ENCODE measurements at places on chromosomes 2 and 18. TPM values are rescaled to one million over a fixed set of nuclear protein-coding genes. Genes with fewer than 3 reads are reported as not detected.

SPDYA gene
- total RNA-seq: 0.42 TPM

MZT2B gene
- 318 TPM for total RNA-seq

DNA sequence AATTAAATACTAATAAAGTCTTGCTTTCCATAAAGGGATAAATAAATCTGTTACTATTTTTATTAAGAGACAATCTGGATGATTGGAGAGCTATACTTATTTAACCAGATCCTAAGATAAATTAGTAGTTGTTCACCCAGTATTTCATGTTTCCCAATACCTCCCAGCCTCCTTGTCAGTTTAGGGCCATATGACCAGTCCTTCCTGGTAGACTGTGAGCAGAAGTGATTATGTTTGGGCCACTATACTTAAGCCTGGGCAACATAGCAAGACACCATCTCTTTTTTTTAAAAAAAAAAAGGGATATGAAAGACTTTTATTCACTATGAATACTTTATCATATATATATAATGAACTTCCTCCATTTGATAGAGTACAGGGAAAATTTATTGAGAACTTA, 48.8 kb upstream of the PPM1B start:
- DNase-seq: no peak

GRCh38 chr2:45554073-45554741, 56.9 kb downstream of the SRBD1 start:
- DNase-seq: no peak

DNA sequence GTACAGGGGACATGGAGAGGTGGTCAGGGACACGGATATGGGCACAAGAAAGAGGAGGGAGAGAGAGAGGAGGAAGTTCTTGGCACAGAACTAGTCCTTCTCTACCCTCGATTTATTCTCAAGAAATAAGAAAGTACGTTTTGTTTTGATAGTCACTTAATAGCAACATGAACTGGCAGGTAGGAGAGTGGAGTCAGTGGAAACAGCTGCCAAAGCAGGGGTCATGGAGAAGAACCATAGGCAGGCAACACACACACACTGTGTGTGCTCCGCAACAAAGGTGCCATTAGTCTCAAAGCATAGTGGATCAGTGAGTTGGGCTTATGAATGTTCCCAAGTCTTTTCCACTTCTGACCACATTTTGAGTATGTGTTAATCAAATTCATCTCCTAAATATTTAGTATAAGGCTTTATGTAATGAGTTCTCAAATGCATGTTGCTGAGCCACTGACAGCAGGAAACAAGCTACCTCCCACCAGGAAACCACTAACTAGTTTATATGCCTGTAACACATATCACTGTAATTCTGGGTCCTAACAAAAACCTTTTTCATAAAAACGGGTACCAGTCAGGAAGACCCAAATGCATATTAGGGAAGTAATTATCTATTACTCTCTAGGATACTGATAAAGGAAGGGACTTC, 41.1 kb downstream of the IWS1 start:
- DNase-seq: no peak

TLX2 gene
- 0.40 TPM for total RNA-seq

SLC1A4 gene
- 32.4 TPM for total RNA-seq

- DNase-seq: peak; percentile 62
These were observed 253.4 kb downstream of the ETAA1 start for GRCh38 chr2:67650291-67651133.

DNA sequence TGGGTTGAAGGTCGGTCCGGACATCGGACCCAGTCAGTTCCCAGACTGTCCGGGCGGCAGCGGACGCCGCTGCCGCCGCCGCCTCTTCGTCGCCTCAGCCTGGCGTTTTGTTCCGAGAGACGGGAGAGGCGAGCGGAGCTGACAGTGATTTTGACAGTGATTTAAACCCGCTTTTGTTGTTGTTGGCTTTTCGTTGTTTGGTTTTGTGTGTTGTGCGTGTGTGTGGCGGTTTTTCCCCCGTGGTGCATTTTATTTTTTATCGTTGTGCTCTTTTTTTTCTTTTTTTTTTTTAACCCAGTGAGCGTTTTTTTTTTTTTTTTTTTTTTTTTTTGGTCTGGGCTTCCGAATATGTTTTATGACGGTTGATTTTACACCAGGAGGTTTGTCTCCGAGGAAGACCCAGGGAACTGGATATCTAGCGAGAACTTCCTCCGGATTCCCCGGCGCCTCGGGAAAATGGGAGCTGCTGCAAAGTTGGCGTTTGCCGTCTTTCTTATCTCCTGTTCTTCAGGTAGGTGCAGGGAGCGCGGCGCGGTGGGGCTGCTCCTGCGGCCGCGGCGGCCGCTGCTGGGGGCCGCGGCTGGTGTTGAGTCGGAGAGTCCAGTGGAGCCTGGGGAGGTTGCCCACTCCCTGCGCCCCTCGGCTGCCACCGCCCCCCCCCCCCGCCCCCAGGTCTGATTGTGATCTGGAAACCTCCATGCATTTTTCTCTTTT, at the start of gene ACVR2A:
TSS of gene ACVR2A (plus strand) at position 333 of the 714 bp plus-strand sequence. CDS start at position 457, 124 bp downstream.
- DNase-seq: peak; percentile 57

LYPD6 gene
- 5.2 TPM for total RNA-seq

DNA sequence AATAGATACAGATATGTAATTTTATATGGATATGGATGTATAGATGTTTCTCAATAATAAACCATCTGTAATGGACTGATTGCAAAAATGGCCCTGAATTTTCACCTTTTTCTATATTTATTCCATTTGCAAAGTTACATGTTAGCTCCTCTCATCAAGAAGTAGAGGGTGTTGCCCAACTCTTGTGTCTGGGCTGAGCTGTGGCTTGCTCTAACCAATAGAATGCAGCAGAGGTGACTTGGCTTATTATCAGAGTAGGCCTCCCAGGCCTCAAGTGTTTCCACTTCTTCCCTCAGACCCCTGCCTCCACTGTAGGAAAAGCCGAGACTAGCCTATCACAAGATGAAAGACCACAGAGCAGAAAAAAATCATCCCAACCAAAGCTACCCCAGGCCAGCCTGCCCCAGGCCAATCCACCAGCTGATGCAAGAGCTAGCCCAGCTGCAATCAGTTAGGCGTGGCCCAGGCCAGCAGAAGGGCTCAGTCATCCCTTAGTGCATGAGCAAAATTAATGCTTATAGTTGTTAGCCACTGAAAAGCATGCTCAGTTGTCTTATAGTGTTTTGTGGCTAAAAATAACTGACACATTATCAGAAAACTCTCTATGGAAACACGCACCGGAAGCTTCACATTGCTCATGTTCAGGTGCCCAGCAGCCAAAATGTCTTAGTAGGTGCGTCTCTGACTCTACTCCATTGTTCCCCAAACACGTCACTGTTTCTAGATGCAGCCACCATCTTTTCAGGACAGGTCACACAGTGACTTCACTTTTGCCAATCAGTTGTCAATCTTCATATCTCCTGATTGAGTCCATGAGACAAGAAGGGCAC, 464.0 kb downstream of the FBXO15 start:
- no peak for DNase-seq

RFX8 gene
- not detected for total RNA-seq

DNA sequence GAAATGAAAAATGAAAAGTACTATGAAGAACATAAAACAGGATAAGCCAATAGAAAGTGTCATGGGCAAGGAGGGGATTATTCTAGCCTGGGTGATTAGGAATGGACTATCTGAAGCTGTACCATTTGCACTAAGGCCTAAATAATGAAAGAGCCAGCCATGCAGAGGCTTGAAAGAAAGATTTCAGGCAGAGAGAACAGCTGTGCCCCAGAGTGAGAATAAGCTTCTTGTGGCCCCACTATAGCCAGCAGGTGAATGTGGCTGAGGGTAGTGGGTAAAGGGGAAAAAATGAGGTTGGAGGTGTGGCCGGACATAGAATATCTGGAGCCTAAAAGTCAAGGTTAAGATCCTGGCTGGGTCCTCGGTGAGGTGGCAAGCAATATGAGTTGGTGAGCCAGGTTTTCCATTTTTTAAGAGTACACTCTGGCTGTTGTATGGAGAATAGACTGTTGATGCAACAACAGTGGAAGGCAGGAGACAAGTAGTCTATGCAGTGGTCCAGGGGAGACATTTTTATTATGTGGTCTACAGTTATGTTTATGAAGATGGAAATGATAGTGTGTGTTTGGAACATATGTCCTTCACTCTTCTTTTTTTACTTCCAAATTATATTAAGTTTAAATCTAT, 135.2 kb upstream of the SETBP1 start:
- no peak for DNase-seq
